ENCODE measurements at places on chromosomes 5 and 9.

- ATAC-seq: no peak
These were observed 163.7 kb upstream of the GNA14 start for GRCh38 chr9:77811832-77812231.

DNA sequence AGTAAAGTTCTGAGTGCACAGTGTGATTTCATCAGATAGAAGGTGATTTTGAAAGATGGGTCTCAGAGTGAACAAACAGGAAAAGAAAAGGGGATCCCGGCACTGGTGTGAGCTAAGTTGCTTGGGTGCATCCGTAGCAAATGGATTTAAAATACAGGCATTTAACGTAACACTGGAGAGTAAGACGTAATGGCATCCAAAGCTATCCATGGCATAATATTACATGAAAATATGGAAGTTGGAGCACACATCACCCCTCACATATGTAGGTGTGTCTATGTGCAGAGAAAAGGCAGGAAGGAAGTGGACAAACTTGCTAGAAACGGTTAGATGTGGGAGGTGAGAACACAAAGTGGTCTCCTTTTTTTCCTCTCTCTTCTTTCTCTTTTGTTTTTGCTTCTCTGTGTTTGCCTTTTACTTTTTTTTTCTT is 38.2 kb upstream of the SEMA4D start:
- no peak for ATAC-seq

DNA sequence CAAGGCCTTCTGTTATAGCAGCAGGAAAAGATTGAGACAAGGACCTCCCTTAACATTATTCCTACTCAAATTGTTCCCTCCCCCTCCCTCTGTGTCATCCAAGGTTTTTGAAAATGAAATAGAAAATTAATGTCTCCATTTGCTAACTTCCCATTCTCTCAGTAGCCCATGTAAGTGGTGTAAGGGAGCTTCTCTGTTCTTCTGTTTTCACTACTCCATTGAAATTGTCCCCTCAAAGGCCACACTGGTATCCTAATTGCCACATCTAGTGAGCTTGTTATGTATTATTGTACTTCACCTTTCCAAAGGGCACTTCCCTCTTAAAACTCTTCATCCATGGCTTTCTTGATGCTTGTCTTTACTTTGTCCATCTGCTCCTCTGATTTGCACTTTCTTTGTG is 131.2 kb upstream of the PIK3R1 start:
- no peak for ATAC-seq

GRCh38 chr9:33017283-33018041 is 7.6 kb upstream of the DNAJA1 start:
- no peak for ATAC-seq

All from motor neuron (in vitro differentiated cells).